ENCODE measurements at places on chromosomes 16 and 17.

DNA sequence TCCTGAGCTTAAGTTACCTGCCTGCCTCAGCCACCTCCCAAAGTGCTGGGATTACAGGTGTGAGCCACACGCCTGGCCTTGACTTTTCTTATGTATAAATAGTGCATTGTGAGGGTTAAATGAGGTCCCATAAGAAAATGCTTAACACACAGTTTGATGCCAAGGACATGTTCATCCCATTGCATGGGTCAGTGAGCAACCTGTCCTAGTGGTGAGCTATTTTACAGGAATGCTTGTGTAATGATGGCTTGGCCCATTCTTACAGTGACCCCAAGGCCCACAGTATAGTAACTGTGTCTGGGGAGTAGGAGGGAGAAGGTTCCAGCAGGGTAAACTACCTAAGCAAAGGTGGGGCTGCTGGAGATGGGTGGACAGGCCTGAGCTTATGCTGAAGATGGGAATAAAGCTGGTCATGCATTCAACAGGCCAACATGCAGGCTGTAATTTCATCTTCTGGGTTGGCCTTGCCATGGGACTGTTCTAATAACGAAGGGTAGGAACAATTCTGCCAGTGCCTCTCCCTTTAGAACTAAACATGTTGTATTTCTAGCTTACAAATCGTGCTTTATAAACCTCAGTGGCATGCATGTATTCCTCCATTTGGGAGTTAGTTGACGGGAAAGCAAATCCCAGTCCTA, 6.2 kb downstream of the ACSF2 start:
- no peak for DNase-seq

GRCh38 chr16:48426244-48427141, 41.3 kb upstream of the SIAH1 start:
- no peak for DNase-seq

GRCh38 chr16:3836641-3837040, 43.9 kb downstream of the CREBBP start:
- DNase-seq = no peak

DNA sequence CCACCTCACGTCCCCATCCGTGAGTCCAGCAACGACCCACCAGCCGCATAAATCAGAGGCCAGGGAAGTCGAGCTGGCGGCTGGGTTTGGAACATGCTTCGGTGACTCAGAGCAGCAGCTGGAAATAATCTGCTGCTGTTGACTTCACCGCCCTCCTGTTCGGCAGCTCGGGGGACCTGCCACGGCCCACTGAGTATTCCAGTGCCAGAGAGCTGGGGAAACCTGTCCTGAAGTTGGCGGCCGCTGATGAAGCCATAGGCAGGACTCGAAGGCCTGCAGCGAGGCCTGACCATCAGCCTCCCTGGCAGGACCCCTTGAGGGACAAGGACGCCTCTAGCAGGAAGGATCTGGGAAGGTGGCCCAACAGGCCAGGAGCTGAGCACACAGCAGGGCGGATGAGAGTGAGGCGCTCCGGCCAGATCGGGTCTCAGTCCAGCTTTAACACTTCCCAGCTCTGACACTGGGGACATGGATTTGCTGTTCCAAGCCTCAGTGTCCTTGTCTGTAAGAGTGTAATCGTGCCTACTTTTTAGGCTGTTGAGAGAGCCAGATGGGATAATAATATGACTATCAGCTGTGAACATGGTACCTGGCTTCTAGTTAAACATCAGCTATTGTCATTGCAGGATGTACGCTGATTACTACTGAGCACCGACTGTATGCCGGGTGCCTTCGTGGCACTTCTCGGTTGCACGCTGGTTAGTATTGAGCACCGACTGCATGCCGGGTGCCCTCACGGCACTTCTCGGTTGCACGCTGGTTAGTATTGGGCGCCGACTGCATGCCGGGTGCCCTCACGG, 50.4 kb upstream of the CIBAR2 start:
- DNase-seq = no peak

DNA sequence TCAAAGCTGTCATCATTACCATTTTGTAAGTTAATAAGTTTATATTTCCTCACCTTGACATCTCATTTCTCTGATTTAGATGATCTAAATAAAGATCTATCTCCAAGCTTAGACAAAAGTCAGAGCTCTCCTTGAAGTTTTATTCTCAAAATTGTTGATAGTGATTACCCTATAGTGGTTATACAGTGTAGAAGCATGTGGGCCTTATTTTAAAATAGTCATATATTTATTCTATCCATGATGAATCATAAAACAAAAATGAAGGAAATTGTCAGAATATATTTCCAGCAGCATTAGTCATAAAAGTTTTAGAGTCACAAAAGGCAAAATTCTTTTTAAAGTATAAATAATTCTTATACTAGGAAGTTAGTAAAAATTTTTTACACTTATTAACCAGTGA, 49.0 kb downstream of the RHOT1 start:
- DNase-seq = no peak

- DNase-seq = no peak
Measured at GRCh38 chr17:18968345-18968744, 16.4 kb downstream of the SLC5A10 start.

DNA sequence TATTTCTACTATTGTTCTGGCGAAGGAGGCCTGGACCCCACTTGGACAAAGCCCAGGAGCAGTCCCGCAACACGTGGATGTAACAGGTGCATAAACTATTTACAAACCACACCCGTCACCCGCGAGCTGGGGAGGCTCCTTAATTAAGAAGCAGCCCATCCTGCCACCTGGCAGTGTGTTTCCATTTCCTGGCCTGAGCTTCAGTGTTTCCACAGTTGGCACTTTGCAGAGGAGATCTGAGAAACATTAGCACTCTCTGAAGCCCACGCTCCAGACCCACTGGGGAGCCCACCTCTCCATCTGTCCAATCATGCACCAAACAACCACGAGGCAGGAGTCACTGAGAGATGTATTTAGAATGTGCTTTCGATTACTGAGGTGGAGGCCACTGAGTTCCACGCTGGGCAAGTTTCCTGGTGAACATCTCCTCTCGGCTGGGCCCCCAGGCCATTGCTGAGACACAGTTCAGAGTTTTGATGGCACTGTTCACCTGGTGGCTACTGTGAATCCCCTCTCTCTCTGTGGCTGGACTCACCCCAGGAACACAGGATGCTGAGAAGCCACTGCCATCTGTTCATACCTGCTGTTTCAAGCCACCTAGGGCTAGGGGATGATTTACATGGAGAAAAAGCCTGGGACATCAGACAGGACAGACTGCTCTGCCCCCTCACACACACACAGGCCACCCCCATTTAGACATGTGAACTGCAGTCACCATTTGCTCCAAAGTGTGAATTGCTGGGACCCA, 129.1 kb downstream of the AIPL1 start:
- no peak for DNase-seq

DNA sequence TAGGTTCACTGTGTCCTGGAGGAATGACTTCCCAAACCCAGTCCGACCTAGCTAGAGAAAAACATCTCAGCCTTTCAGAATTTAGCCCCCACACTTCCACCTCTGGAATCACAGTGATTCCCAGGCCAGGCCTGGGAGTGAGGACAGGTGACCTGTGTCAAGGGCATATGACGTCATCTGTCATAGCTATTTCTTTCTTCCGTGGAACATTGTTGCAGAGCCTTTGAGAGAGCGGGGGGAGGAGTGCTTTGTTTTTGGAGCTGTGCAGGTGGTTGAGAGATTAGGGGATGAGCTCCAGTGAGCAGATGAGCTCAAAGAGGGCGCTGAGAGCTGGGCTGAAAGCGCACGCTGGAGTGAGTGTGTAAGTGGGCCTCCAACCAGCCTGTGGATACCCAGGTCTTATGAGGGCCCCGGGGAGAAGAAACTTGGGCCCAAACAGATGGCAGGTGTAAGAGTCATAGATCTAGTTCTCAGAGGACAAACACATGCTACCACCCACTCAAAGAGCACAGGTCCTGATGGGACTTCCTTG, 344.8 kb downstream of the SNX29 start:
- DNase-seq = no peak

GRCh38 chr16:76293980-76294379, 16.8 kb downstream of the CNTNAP4 start:
- no peak for DNase-seq

Measured in smooth muscle cell of the brain vasculature (primary cell).